Stimulated activated CD4-positive, alpha-beta T cell treated with anti-CD3 and anti-CD28 coated beads, Interleukin-1b, Interleukin-23, amount 100 ng/mL, for 24 hours (primary cell): ENCODE measurements at places on chromosomes 2 and 18.

DNA sequence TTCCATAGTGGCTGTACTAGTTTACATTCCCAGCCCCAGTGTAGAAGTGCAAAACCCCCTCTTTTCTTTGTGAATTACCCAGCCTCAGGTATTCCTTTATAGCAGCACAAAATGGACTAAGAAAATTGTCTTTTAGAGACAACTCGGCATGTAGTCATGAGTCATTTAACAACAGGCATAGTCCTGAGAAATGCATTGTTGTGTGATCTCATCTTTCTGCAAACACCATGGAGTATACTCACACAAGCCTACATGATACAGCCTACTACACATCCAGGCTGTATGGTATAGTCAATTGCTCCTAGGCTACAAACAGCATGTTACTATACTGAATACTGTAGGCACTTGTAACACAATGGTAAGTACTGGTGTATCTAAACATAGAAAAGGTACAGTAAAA, 44.4 kb upstream of the MBP start:
- no peak for DNase-seq

- no peak for DNase-seq
Observed at GRCh38 chr2:10900216-10901109, 11.3 kb upstream of the KCNF1 start.

DNA sequence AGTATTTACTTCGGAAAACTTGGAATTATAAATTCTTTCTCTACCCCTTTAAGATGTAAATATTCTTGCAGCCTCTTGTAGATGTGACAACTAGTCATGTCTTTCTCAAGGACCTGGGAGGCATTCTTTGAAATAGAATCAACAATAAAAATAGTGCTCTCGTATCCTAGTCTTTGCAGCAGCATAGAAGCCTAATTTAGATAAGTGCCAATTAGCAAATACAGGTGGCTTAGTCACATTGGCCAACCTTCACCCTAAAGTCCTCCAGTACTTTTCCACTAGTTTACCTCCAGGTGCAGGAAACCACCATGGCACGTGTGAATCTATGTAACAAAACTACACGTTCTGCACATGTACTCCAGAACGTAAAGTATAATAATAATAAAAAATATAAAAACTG, 3.5 kb upstream of the ZSWIM2 start:
- DNase-seq: no peak

DNA sequence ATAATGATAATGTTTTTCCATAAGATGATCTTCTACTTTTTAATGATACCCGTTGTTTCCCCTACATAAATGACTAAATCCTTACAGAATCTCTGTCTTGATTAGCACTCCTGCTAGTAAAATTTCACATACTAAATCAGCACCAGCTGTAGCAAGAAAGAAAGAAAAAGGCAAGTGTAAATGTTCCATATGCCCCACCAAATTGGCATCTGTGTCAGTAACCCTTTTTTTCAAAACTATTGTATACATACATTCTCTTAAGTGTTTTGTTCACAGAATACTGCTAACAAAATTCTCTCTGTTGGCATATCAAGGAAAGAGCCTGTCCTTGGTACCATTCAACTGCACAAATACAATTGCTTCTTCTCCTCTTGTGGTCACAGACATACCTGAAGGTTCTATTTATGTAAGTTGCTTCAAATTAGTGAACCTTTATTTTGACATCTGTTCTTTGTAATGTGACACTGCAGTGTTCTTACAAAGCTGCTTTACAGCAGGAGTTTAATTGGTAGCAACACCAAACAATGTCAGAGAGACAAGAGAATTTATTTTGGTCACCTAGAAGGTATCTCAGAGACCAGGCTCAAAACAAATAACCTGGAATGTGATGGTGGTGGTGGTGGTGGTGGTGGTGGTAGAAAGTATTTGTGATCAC, 641.9 kb downstream of the ZEB2 start:
- DNase-seq: no peak

DNA sequence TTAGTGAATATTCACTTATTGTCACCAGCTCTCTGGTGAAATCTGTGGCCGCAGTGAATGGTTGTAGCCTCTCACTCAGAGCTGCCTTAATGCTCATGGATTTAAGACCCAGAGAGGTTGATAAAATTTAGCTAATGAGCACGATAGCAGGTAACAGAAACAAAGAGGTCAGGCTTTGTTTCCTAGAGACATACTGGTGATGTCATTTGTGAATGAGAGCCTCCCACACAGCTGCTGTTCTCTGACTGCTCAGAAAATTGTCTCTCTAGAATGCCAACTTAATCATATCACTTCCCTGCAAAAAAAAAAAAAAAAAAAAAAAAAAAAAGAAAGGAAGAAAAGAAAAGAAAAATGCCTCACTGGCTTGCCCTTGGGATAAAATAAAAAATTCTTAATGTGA, 411.7 kb upstream of the MYT1L start:
- no peak for DNase-seq

DNA sequence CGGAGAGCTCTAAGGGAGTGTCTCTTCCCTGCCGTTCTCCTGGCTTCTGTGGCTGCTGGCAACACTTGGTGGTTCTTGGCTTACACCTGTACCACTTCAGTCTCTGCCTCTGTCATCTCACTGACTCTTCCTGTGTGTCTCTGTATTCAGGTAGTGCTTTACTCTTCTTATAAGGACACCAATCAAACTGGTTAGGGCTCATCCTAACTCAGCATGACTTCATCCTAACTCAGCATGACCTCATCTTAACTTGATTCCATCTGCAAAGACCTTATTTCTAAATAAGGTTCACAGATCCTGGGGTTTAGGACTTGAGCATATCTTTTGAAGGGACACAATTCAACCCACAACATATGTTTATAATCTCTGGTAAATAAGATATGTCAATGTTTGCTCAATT, 51.6 kb upstream of the DSEL start:
- no peak for DNase-seq

- DNase-seq: no peak
Observed at GRCh38 chr2:18701981-18702380, 112.6 kb upstream of the NT5C1B start.

GRCh38 chr2:233532971-233533370, 33.6 kb downstream of the USP40 start:
- no peak for DNase-seq

GRCh38 chr18:54392543-54393023, 34.9 kb downstream of the C18orf54 start:
- DNase-seq: no peak

DNA sequence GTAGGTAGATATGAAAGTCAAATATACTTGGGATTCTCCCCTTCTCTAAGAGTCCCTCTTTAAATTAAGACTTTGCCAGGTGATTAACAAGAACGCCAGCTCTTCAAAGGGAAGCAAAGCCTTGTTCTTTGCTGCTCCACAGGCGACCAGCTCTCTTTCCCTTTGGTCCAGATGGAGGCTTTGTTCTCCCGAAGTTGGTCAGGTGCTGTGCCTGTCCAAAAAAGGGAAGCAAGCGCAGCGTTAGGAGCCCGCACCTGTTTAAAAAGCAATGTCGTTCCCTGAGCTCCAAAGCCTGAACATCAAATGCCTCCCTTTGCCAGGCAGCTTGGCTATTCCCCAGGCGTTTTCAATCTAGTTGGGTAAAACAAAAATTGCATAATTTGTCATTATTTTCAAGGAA, 1913.1 kb upstream of the PIK3C3 start:
- no peak for DNase-seq

GRCh38 chr2:165863810-165864261, 69.8 kb upstream of the GALNT3 start:
- no peak for DNase-seq

GRCh38 chr2:62141142-62141740, 54.7 kb upstream of the B3GNT2 start:
- DNase-seq: no peak

- no peak for DNase-seq
Observed at GRCh38 chr2:26941486-26941885, 29.0 kb upstream of the MAPRE3 start.

DNA sequence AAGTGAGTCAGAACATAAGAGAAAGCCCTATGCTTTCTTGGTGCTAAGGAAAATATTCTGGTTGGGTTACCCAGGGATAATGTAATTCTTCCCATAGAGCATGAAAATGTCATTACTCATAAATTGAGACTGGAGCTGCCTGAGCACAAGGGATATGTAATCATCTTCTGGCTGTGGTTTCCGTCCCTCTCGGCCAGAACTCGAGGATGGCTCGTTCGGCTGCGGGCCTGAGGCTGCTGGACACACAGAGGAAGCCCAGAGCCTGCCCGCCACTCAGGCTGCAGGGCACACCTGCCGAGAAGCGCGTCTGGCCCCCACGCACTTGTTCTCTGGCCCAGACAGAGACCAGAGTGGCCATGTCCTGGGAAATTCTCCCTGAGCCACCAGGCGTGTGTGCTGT, 104.9 kb downstream of the ASAP2 start:
- no peak for DNase-seq

DNA sequence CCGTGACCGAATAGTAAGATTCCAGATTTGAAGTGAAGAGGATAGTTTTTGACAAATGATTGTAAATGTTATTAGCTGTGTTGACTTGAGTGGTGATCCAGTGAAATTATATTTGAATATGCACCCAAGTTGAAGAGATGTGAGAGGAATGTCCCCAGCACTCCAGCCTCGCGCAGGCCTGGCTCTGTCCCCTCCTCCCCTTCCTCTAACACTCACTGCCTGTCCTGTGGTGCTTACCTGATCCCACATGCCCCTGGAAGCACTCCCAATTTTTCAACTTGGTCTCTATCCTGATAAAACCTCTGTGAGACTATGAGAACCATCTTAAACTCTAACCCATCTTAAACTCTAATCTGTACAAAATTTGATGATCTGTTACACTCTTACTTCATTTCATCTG, 154.7 kb upstream of the LRP1B start:
- DNase-seq: no peak

DNA sequence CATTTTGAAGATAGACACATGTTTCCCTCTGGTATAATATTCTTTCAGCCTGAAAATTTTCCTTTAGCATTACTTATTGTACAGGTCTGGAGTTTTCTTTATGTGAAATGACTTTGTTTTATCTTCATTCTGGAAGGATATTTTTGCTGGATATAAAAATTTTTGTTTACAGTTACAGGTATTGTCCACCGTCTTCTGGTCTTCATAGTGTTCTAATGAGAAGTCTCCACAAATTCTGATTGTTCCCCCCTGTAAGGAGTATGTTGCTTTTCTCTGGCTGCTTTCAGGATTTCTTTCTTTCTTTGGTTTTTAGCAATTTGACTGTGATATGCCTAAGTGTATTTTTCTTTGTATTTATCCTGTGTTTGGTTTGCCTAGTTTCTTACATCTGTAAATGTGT, 15.0 kb downstream of the UBXN4 start:
- no peak for DNase-seq

- no peak for DNase-seq
Observed at GRCh38 chr2:20363578-20363977, 12.9 kb upstream of the PUM2 start.

GRCh38 chr2:105391058-105391627, 7.7 kb downstream of the FHL2 start:
- DNase-seq: no peak

DNA sequence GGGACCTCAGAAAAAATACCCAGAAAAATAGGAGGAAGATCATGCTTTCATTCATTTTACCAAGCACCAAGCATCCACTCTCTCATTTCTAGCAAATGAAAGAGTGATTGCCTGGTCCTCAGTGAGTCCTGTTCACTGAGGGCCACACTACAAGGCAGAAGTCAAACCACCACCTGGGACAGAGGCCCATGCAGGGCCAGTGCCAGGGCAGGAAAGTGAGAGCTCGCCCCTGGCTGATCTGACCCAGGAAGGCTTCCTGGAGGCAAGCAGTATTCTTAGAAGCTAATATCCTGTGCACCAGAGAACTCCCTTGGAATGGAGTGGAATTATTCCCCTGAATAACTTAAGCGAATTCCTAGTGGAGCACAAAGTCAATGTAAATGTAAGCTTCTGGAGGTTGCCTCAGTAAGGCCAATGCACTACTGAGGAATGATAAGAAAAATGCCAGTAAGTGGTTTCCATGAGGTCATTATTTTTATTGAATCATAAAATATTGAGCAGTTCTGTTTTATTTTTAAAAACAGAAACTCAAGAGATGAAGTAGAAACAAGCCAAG, 191.6 kb upstream of the ID2 start:
- no peak for DNase-seq

- no peak for DNase-seq
Observed at GRCh38 chr2:105822186-105822585, 77.5 kb downstream of the NCK2 start.

GRCh38 chr2:9373047-9373446, 50.3 kb downstream of the ITGB1BP1 start:
- DNase-seq: no peak

GRCh38 chr2:172900871-172901270, 165.2 kb downstream of the RAPGEF4 start:
- DNase-seq: no peak

DNA sequence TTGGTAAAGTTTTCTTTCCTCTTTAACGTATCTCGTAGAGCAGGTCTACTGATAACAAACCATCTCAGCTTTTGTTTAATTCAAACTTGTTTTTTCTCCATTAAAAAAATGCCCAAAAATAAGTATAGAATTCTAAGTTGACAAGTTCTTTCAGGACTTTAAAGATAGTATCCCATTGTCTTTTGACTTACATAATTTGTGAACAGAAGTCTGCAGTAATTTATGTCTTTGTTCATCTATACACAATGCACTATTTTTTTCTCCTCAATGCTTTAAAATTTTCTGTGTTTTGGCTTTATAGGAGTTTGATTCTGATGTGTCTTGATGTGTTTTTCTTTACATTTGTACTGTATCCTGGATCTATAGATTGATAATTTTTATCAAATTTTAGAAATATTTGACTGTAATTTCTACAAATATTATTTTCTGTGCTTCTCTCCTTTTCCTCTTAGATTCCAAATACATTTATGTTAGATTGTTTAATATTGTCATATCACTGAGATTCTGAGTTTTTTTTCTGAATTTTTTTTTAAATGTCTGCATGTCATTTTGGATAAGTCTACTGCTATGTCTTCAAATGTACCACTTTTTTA, 143.3 kb downstream of the FTCDNL1 start:
- DNase-seq: no peak

- no peak for DNase-seq
Observed at GRCh38 chr2:135745545-135745944, 3.9 kb downstream of the UBXN4 start.

GRCh38 chr2:40041422-40042382, 262.6 kb upstream of the THUMPD2 start:
- DNase-seq: no peak

DNA sequence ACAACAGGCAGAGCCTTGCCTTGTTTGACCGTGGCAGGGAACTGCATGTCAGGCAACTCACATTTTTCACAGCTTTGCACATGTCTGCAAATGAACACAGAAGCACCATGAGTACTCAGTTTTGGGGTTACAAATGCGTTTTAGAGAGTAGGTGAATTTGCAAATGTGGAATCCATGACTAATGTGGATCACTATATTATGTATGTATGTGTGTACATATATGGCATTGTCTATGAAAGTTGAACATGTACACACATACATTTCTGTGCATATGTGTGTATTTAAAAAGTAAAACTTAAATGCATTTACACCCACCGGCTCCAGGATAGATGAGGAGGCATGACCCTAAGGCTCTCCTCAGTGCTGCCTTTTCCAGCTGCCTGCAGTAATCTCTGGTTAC, 65.1 kb downstream of the SOWAHC start:
- no peak for DNase-seq
